AG08395 (cell line): ENCODE measurements at places on chromosomes 2 and 18.

GRCh38 chr2:20425884-20426283, 21.0 kb upstream of the RHOB start:
- DNase-seq = no peak

GRCh38 chr2:73037947-73038585, 33.4 kb downstream of the SFXN5 start:
- DNase-seq = no peak

GRCh38 chr2:59182249-59182648, 941.1 kb upstream of the FANCL start:
- DNase-seq = peak; percentile 21

GRCh38 chr2:933734-934295, 16.8 kb upstream of the SNTG2 start:
- no peak for DNase-seq

DNA sequence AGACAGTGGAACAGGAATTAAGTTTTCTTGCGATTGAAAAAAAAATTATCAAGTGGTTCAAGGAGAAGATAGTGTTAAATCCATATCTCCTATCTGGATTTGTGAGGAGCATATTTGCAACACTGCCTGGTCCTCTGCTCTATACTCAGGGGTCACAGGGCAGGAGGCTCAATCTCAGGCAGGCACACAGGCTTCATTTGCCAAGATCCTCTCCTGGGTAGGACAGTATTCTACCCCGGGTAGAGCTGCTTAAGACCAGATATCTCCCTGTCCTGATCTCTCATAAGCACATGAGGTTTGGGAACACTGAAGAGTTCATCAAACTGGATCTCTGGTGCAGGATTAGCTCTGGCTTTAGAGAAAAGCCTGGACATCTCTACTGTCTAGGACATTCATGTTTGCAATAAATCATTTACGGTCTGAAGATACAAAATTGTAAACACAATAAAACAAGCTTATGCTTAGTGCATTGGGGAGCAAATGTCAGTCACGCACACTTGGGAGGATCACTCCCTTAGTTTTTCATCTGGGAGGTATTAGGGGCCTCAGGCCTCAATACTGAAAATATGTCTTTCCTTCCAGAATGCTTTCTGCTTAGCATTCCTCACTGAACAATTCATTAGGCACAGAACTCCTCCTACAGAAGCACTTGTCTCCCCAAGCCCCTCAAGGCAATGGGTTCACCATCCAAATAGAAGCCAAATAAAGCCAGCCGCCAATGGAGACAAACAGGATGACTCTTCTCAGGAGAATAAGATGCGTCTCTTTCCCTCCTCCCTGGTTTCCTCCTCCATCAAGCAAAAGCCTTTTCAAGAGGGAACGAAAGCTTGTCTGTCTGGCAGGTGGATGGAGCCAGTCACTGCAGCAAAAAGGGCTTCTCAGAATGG, 34.1 kb upstream of the LCLAT1 start:
- no peak for DNase-seq

- DNase-seq = no peak
These were observed 10.7 kb upstream of the OTOF start for GRCh38 chr2:26488463-26489212.

DNA sequence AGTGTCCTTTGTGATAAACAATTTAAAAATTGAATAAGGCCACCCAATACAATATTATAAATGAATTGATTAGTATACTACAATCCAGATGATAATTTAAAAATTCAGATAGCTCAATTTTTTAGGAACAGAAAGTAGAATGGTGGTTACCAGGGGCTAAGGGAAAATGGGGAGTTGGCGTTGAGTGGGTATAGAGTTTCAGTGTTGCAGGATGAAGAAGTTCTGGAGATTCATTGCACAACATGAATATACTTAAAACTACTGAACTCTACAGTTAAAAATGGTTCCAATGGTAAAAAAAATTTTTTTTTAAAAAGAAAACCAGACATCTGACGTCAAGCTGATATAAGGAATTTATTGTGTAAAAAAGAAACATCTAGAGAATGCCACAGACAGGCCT, 20.9 kb downstream of the SLC39A6 start:
- no peak for DNase-seq

- no peak for DNase-seq
These were observed 136.6 kb upstream of the RMP24 start for GRCh38 chr18:35835833-35836232.

DNA sequence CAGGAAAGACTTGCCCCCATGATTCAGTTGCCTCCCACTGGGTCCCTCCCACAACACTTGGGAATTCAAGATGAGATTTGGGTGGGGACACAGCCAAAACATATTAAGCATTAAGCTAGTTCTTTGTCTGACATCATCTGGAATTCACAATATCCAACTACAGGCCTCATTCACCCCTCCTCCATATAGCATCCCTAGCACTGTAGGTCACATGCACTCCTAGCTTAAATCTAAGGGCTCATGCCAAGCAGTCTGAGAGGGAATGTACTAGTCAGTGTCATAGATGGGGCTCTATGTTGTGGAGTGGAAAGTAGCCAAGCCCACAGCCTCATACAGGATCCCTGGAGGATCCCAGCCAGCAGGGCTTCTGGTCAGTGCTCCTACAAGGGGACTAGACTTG, 92.1 kb downstream of the IRS1 start:
- no peak for DNase-seq

DNA sequence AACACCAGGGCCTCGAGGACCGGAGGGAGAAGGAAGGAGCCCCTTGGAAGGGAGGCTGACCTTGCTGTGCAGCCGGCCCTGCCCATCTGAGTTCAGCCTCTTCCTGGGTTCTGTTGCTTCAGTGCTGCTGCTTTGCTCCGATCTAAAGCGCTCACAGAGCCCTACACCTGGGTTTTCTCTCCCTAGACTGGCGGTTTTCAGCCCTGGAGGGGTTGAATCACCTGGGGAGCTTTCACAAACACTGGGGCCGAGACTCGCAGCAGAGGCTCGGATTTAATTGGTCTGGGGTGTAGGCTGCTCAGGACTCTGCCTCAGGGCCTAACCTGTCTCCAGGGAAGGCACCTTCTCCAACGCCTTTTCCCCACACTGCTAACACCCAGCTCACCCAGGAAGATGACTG, 40.9 kb upstream of the SMAD7 start:
- no peak for DNase-seq

- no peak for DNase-seq
These were observed 159.8 kb downstream of the EN1 start for GRCh38 chr2:118687698-118688097.

DNA sequence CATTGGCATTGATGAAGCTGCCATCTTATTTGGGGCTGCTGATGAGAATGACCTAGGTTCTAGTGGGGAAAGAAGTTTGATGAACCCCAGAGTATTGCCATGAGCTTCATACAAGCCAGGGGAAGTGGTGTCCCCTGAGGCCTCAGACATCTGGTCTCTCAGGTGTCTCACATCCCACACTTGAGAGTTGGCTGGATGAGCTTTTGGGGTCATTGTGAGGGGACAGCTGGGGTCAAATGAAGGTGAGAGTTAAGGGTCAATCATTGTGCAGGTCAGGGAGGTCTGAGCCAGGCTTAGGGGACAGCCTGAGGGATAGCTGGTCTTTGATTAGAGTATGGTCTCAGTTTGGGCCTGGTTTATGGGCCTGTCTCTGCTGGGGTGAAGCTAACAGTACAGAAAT, 336.5 kb downstream of the CYP26B1 start:
- DNase-seq = no peak

- peak; percentile 76 for DNase-seq
These were observed 1232.3 kb upstream of the ZEB2 start for GRCh38 chr2:145752091-145752806.

DNA sequence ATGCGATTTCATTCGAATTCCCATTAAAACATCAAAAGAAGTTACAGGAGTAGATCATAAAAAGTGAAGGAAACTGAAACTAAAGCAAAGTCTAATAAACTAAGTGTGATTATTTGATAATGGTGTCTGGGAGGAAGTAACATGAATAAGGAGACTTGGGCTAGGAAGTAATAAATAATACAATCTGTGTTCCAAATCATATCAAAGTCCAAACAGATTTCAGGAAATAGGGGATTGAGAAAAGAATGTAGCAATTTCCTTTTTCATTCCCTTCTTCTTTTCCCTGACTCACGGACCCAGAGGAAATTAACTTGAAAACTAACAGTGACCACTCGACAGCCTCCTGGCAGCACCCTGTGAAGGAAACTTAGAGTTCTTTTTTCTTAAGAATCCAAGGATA, 758.4 kb upstream of the GCFC2 start:
- no peak for DNase-seq

DNA sequence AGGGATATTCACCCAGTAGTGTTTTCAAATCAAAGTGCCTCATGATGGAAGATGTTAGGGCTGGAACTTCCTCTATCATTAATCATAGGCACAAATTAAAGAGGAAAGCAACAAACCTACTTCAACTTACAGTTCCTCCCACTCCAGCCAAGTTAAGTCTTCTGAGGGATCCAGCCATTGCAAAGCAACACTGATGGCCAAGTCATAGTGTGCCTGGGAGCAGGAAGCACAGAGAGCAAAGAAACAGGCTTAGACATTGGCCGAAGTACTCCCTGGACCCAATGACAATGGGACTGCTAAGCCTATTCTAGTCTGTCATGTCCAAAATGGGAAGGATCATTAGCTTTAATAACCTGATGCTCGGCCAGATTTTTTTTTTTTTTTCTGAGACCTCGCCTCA, 7.0 kb downstream of the C2orf80 start:
- DNase-seq = no peak

- peak; percentile 72 for DNase-seq
These were observed 62.0 kb upstream of the FZD7 start for GRCh38 chr2:201971531-201972228.

DNA sequence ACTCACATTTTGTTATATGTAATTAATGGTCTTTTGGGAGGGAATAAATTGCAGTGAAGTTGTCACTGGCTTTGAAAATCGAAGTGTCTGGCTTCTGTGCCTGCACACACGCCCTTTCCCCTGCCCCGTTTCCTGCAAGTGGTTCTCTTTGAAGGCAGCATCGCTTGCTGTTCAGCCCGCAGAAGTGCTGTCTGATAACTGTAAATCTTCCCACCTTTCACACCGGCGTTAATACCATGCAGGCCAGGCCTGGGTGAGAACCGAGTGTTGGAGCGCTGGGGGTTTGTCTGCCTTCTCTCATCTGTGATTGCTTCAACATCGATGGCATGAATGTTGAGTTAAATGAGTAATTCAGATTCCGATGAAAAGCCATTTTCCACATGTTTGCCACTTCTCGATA, 37.9 kb upstream of the RPL31 start:
- DNase-seq = no peak

DNA sequence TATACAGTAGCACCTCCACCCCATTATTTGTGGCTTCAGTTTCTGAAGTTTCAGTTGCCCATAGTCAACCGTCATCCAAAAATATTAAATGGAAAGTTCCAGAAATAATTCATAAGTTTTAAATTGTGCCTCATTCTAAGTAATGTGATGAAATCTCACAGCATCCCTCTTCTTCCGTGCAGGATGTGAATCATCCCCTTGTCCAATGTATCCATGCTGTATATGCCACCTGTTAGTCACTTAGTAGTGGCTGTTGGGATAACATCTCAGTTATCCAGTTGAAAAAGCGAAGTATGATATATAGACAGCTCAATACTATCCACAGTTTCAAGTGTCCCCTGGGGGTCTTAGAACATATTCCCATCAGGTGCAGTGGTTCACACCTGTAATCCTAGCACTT, 119.1 kb upstream of the OTX1 start:
- no peak for DNase-seq

- DNase-seq = no peak
These were observed 139.4 kb upstream of the SERTAD2 start for GRCh38 chr2:64792995-64793639.

DNA sequence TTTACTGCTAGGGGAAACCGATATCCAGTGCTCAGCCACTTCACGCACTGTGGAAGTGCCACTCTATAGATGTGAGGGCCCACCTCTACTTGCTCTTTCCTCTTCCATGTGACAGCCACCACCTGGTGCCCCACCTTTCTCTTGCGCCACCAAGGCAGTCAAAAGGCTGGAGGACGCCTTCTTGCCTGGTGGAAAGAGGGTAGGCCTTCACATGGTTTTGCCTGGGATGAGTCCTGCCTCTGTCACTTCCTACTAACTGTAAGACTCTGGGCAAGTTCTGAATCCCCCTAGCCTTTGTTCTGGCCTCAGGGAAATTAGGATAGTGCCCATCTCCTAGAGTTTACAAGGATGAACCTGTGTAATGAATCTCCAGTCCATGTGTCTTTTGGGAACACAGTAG, 66.1 kb upstream of the ODC1 start:
- no peak for DNase-seq

DNA sequence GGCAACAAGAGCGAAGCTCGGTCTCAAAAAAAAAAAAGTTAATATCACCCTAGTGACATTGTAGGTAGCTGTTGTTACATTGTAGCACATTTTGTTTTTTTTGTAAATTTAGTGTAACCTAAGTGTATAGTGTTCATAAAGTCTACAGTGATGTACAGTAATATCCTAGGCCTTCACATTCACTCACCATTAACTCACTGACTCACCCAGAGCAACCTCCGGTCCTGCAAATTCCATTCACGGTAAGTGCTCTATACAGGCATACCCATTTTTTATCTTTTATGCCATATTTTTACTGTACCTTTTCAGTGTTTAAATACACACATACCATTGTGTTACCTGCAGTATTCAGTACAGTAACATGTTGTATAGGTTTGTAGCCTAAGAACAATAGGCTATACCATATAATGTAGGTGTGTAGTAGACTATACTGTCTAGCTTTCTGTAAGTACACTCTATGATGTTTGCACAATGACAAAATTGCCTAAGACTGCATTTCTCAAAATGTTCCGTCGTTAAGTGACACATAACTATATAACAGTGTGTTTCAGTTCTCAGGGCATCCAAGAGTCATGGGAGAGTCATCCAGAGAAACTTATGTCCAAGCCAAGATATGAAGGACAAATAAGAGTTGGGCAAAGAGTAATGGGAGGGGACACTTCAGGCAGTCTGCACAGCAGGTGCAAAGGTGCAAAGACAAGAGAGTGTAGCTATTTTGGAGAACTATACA, 68.4 kb downstream of the TANK start:
- no peak for DNase-seq

GRCh38 chr2:1705557-1706076, 38.7 kb downstream of the PXDN start:
- DNase-seq = no peak

- DNase-seq = no peak
These were observed 30.1 kb downstream of the ARHGAP28 start for GRCh38 chr18:6759579-6759978.

- DNase-seq = no peak
These were observed 7.8 kb downstream of the SLC66A2 start for GRCh38 chr18:79943608-79944125.

DNA sequence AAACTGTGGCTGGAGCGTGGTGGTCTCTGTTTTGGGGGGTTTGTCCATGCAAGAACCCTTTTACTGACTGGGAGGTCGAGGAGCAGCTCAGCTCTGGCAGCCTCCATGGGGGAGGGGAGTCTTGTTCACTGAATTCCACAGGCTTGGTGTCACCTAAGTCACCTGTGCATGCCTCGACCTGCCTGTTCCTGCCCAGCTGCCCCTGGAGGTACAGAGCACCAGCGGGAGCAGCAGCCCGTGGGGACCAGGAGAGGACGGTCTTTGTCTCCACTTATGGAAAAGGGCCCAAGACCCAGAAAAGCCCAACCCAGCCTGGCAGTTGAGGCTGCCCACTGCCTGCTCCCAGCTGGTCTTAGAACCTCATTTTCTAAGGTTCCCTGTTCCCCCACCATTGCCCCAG, 168.7 kb upstream of the AGAP1 start:
- no peak for DNase-seq
